GM13976 (cell line): ENCODE measurements at places on chromosomes 12 and 14.

- DNase-seq = no peak
These were observed 17.0 kb downstream of the PSEN1 start for GRCh38 chr14:73153272-73153671.

DNA sequence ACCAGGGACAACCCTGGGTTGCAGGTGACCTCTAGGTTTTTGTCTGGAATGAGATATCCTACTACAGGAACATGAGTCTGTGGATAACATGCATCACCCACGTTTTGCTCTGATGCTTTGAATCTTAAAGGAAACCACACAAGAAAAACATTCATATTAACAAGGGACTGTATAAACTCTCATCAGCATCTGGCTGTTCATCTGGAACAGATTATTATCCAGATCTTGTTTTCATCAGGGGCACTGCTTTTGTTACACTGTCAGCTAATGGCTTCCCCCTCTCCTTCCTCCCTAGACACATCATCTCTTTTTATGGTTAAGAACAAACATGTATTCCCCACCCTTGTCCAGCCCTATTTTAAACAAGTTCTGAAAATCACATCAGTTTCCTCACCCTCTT is 1095.7 kb downstream of the AACS start:
- DNase-seq = no peak

GRCh38 chr12:64757771-64758170 is 1.4 kb downstream of the GNS start:
- peak; percentile 32 for DNase-seq

DNA sequence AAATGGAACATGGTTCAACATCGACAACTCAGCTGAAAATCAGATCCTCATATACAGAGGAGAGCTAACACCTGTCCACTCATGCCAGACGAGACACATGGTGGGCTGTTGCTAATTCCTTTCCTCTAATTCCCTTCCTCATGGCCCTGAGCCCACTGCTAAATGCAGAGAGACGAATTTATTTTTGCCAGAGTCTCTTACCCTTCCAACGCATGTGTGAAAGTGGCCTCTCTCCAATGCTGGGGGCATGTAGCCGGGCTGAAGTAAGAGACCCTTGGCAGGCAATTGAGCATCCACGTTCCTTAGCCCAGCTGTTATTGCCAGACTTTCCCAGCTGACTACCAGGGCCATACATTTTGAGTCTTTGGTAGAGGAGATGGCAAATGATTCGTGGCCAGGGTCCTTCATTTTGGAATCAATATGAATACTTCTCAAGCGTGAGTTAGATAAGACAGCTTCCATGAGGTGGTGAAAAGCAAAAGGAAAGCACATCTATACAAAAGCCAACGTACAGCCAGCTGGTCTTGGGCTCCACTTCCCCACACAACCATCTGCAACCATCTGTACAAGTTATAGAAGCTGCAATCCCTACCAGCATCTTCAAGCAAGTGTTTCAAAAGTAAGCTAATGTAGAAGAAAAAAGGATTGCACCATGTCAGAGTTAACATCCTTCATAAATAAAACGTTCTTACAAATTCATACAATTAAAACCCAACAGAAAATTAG is 28.6 kb downstream of the CORO1C start:
- no peak for DNase-seq

- no peak for DNase-seq
These were observed 73.6 kb downstream of the SAMD4A start for GRCh38 chr14:54640506-54640905.

DNA sequence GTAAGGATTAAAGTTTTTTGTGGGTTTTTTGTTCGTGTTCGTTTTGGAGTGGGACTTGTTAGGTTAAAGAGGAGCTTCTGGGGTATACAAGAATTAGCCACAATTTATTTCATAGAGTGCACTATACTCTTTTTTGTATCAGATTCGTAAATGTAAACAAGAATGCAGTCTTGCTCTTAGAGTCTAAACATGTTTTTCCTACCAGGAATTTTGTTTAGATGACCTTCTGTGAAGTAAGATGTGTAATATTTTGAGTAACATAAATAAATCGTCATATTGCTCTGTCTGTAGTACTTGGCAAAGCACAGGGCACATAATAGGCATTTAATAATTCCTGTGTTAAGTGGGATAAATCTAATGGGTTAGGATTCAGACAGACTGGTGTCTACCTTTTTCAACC is 9.6 kb downstream of the CNOT2 start:
- DNase-seq = no peak

DNA sequence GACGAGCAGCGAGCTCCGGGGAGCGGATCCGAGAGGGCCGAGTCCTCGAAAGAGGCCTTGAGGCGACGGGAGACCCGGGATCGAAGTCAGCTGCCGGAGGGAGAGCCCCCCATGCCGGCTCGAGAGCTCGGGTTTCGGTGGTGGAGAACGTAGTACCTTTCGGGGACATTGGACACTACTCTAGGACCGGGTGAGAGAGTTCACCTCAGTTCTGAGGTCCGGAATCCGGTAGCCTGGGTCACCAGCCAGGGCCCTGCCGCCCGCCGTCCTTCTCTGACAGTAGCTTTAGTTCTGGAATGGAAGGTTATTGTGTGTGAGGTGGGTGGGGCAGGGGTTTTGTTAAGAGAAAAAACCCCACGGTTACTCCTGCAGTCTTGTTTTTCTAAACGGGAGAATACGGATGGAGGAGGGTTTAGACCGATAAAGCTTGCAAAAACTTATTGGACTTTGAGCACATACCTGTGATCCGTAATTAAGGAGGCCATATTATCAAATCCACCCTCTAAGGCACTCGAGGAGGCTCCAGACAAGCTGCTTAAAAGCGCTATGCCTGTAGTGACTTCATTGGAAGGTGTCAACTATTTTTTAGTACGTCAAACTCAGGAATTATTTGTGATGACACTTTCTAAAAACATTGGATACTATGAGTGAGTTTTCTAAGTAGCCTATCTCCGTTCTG is 765 bp downstream of the SCYL2 start:
- no peak for DNase-seq

- DNase-seq = no peak
These were observed 465.4 kb upstream of the FBXO33 start for GRCh38 chr14:39897657-39898056.

- no peak for DNase-seq
These were observed 910.7 kb upstream of the MDGA2 start for GRCh38 chr14:48586099-48586498.

DNA sequence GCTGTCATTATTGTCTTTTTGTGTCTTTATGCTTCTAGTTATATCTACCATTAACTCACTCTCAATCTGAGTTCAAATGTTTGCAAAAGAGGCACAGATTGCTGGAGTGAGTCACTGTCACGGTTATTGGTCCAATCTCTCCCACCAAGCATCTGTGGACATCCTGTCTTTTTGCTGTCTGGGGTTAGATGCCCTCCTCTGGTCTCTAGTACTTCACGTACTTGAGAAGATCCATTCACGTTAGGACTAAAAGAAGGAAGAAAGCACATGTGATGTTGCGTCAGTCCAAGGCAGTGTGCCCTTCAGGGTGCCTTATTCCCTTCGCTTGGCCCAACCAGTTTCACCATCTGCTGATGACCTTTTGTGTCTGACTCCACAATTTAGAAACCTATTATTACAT is 72.3 kb upstream of the STXBP6 start:
- DNase-seq = no peak

- DNase-seq = no peak
These were observed 29.9 kb downstream of the EP400 start for GRCh38 chr12:131979606-131980005.

DNA sequence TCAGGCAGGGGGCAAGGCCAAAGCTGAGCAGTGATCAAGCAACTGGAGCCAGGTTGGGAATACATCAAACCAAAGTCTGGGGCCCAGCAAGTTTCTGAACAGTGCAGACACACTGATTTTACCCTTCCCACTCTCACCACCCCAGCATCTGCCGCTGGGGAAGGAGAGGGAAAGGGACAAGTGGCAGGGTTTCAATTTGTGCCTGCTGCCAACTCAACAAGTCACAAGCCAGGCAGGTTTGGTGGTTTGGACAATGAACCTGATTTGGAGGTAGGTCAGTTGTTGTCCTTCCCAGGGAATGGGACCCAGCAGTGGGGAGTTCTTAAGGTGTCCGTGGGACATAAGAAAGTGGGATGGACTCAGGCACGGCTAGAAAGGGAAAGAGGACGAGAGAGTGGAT is 151.9 kb upstream of the NOS1 start:
- no peak for DNase-seq

DNA sequence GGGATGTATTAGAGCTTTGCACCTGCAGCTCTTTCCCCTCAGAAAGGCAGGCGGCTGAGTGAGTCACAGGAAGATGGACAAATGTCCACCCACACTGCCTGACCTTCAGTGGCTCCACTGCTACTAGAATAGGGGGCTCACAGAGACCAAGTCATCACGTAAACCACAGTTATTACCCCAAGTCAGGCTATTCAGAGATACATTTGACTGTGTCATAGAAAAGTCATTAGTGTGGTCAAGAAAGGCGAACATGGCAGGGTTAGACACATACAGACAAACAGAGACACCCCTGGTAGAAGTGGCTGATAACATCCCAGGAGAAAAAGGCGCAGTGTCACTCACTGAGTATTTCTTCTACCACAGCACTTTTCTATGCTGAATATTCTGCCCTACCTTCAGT is 36.0 kb downstream of the GCH1 start:
- no peak for DNase-seq

- DNase-seq = no peak
These were observed 117.5 kb upstream of the KRR1 start for GRCh38 chr12:75628916-75629315.

GRCh38 chr12:79168687-79169086 is 304.1 kb downstream of the SYT1 start:
- DNase-seq = no peak

- peak; percentile 45 for DNase-seq
These were observed 2.4 kb downstream of the CCDC177 start for GRCh38 chr14:69572030-69572840.

- DNase-seq = no peak
These were observed 36.4 kb upstream of the AEBP2 start for GRCh38 chr12:19402743-19403431.

DNA sequence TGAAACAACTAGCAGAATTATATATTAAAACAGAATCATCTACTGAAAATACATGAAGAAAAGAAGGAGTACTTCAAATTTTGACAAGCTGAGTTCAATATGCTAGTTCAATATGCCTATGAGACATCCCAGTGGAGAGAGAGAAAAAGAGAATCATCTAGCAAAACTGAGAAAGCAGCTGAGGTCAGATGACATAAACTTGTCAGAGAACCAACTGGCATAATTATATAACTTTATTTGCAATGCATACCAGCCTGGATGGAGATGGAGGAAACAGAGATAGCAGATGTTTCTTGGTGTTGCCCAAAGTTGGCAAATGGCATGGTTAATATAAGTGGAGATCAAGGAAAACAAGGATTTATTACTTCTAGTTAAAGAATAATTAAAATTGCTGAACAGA is 148.7 kb upstream of the PDZRN4 start:
- DNase-seq = no peak

DNA sequence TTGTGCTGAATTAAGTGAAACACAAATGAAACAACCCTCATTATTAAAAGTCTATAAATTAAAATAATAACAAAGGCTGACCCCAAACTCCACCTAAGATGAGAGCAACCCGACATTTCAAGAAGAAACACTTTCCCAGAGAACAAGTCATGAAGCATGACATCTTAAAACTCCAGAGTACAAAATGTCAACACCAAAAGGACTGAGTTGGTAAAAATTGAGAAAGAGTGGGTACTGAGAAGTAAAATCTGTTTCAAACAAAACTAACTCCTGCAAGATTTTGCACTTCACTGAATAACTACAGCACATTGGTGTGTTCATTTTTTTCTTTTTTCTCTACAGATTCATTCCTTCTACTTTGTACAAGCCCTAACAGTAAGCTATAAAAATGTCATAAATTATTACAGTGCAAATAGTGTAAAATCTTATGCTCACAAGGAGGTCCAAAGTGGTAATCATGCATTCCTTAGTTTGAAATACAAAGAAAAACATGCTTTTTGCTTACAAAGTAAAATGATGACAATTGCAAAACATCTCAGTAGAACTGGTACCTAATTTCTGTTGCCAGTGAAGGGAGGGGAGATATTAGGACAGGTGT is 31.8 kb downstream of the SLC35F4 start:
- no peak for DNase-seq

DNA sequence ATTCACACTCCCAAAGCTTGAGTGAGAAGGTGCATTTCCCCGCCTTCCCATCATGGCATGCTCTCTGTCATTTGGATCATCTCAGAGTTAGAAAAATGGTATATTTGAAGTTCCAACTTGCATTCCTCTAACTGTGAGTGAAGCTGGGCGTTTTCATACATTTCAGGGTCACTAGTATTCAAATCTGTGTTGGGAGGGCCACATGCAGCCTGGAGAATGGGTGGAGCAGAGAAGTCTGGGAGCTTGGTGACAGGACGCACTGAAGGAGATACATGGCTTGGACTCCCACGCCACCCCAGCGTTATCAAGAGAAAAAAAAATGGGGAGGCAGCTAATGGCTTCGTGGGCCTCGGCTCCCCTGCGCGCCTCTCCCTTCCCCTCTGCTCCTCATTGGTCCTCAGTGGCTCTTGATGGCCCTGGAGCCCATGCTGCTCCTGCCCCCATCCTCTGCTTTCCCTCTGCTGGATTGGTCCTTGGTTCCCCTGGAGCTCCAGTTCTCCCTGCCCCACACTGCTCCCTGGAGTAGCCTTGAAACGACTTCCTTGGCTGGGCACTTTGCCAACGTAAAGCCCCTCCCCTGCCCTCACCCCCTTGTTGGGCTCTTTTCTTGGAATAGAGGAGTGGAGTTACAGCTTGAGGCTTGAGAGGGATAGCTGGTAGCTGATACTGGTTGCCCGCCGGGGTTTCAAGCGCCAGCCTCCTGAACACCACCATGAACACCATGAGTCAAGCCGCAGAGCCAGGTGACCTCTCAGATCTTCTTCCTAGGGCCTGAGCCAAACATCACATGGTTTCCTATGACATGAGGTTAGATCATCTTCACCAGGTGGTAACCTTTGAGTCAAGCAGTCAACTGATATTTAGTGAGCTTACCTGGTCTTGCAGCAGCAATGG is 139.6 kb downstream of the PRKCH start:
- no peak for DNase-seq

- DNase-seq = no peak
These were observed 26.1 kb upstream of the FOXN3 start for GRCh38 chr14:89443042-89443629.

GRCh38 chr12:18373181-18373580 is 111.9 kb downstream of the PIK3C2G start:
- DNase-seq = no peak

DNA sequence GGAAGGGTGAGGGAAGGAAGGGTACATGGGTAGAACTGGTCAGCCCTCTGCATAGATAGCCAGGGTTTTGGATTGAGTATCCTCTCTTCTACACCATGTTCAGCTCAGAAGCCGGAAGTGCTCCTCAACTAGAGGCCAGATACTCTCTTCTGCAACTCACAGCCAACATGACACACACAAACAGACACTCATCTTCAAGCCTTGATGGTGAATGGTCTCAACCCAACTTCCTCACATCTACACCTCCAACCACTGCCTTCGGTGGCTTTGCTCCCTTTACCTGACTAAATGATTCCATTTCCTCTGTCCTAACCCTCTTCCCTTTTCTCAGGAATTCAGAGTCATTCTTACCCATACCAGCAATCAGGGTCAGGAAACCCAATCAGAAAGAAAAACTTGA is 7.6 kb upstream of the FKBP11 start:
- DNase-seq = no peak

GRCh38 chr14:92813201-92813600 is 19.1 kb downstream of the GOLGA5 start:
- DNase-seq = no peak
